Renal cortical epithelial cell (primary cell): ENCODE measurements at places on chromosomes 1 and 21. TPM values are rescaled to one million over a fixed set of nuclear protein-coding genes. Genes with fewer than 3 reads are reported as not detected.
A peak's percentile ranks its signal among the peaks of the same experiment; 100 is the strongest.

The CFAP45 gene
- 0.25 and 0.69 TPM in 2 replicates for total RNA-seq

The TIPRL gene
- total RNA-seq = 49.7 and 51.1 TPM in 2 replicates

The PKP1 gene
- total RNA-seq = 0.15 and 3.3 TPM in 2 replicates

The UBXN10 gene
- total RNA-seq = 0.52 and 2.8 TPM in 2 replicates

The GJA8 gene
- not detected in 2 replicates for total RNA-seq

The TFAP2E gene
- 0.35 and 1.4 TPM in 2 replicates for total RNA-seq

The MTF2 gene
- total RNA-seq = 32.1 and 43.7 TPM in 2 replicates

The CFHR1 gene
- not detected in 2 replicates for total RNA-seq

The BCL2L15 gene
- total RNA-seq = 7.5 and 8.5 TPM in 2 replicates

The SH2D1B gene
- not detected in 2 replicates for total RNA-seq

DNA sequence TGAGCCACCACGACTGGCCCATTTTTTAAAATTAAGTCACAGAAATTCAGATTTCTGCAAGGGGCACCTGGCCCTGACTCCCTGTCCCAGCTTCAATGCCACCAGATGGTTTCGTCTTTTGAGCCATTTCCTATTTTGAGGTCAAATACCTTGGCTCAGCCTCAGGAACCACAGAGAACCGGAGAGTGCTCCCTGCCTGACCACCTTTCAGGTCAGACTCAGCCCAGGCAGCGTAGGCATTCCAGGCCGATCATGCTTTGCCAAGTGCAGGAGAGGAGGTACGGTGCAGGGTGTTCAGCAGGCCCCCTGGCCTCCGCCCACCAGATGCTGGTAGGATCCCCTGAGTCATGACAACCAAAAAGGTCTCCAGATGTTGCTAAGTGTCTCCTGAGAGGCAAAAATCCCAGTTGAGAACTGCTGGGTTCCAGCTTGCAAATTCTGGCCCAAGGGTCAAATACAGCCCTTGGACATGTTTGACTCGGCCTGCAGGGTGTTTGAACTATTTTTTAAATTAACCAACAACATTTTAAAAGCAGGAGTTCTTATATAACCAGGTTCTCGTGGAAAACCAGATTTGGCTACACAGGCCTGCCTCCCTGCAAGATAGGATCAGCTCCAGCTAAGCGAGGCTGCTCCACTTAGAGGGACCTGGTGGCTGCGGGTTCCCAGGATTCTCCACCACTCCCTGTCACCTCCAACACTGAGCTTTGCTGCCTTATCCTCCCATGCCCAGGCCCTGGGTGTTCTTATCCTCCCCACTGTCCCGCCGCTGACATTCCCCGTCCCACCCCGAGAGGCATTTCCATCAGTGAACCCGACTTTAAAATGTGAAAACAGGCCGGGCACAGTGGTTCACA is 61.9 kb upstream of the TARDBP start:
- no peak for DNase-seq

- DNase-seq = no peak
Measured at GRCh38 chr1:213621077-213621476, 366.7 kb upstream of the PROX1 start.

GRCh38 chr1:111252786-111253185 is 25.3 kb downstream of the CHI3L2 start:
- DNase-seq = peak; percentile 51

DNA sequence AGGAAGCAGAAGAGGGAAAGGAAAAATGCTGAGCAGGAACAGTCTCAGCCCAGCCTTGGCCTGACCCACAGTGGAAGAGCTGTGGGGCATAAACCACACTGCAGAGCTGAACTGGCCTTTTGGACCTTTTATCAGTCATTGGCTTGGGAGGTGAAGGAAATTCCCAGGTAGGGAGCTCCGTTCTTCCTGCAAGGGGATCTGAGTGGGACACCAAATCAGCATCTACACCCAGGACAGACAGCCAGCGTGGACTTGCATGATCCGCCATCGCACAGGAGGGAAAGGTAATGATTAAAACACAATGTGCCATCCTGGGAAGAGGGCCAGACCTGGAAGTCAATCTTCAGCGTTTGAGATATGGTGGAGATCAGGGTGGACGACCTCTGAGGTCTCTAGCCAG is 1.2 kb upstream of the MTFR1L start:
- no peak for DNase-seq

- peak; percentile 64 for DNase-seq
Measured at GRCh38 chr1:92080128-92080985, at the start of gene BTBD8. TSS of gene BTBD8 (plus strand) at chr1:92080345. CDS start at chr1:92080572, 227 bp downstream.

GRCh38 chr1:226864311-226864710 is 6.1 kb upstream of the PSEN2 start:
- DNase-seq = peak; percentile 31

GRCh38 chr1:160007577-160008200 is 24.1 kb downstream of the PIGM start:
- peak; percentile 35 for DNase-seq

DNA sequence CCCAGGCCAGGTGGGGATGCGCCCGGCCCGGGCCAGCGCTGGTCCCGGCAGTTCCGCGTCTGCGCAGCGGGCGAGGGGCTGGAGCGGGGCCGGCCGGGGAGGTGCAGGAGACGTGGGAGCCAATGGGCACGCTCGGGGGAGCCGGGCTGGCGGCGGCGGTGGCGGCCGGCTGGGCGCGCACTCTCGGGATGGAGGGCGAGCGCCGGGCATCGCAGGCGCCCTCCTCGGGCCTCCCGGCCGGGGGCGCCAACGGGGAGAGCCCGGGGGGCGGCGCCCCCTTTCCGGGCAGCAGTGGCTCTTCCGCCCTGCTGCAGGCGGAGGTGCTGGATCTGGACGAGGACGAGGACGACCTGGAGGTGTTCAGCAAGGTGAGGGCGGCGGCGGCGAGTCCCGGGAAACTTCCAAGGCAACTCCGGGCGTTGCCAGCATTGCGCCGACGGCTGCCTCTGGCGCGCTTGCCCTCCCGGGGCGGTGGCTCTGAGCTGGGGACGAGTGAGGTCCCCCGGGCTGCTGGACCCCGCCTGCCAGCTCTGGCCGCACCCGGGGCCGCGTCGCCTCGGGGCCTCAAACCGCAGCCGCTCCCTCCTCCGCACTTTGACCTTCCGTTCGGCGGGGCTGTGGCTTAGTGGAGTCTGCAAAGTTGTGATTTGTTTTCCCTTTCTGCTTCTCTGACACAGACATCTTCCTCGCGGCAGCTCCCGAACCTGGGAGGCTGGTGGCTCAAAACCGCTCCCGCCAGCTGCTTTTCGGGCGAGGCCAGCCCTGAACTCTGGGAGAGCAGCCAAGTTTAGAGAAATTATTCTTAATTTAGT is at the start of gene SNX7:
Gene SNX7, plus strand, starts transcription at position 178 of the 812 bp plus-strand sequence. Its CDS starts 11 bp downstream, at position 189.
- peak; percentile 52 for DNase-seq

- DNase-seq = no peak
Measured at GRCh38 chr21:29989634-29990234, 49.9 kb upstream of the GRIK1 start.

GRCh38 chr1:202901555-202901954 is 12.6 kb upstream of the RABIF start:
- no peak for DNase-seq

DNA sequence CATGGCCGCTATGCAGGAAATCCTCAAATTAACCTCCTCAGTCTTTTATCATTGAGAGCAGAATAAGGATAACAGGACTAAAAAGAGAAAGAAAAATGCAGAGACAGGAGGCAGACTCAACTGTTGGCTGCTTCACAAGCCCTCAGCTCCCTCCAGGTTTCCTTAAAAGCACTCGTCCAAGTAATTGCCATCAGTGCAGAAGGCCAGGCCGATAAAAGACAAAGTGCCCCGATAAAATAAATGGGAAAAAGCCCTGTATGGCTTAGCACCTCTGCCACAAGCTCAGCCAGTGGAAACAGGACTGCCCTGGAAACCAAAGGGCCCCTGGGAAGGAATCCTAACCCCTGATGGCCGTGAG is 8.1 kb downstream of the S100A6 start:
- no peak for DNase-seq

DNA sequence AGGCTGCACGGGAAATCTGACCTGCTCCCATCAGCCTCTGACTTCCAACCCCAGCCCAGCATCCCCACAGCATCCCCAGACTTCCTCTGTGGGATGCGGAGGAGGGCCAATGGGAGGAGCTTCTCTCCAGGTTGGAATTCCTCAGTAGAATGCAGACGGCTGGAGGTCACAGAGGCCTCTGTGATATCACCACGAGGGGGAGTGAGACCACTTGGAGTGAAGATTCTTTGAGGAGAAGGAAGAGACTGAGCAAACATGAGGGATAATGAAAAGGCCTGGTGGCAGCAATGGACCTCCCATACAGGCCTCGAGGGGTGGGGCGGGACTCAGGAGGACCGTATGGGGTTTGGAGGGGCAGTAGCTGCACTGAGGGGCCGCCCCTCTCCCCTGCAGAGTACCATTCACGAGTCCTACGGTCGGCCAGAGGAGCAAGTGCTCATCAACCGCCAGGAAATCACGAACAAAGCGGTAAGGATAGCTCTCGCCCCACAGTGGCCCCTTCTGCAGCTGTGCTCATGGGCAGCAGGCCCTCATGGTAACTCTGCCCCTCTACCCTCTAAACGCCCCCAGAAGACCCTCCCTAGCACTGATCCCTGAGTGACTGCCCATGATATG is at the start of gene CATSPER4:
Gene CATSPER4, plus strand, starts transcription at position 230 of the 615 bp plus-strand sequence. Its CDS starts 26 bp downstream, at position 256.
- DNase-seq = no peak
